ENCODE measurements at places on chromosomes 3 and 15. TPM values are rescaled to one million over a fixed set of nuclear protein-coding genes. Genes with fewer than 3 reads are reported as not detected.

DNA sequence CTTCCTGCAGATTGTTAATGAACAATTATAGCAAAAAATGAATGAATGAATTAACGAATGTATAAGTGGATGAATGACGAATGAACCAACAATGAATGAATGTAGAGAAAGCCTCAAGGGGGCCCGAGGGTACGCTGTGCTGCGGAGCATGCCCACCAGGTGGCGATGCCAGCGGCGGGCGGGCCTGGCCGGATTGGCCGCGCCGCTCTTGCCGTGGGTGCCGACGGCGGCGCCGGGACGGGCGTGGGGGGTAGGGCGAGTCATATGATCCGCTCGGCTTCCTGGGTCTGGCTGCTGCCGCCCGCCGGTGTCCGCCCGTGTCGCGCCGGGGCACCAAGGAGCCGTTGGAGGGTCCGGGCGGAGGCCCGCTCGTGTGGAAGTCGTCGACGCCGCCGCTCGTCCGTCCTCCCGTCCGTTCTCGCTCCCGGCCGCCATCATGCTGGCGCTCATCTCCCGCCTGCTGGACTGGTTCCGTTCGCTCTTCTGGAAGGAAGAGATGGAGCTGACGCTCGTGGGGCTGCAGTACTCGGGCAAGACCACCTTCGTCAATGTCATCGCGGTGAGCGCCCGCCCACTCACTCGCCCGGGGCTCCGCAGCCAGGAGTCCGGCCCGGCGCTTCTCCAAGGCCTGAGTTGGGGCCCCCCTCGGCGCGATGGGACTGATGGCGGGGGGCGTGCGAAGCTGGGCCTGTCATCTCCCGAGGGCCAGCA lies at the start of gene ARL8B:
Gene ARL8B (plus strand): TSS at position 263 of the 711 bp plus-strand sequence. CDS start 174 bp downstream, at position 437.
- peak; percentile 91 for DNase-seq

DNA sequence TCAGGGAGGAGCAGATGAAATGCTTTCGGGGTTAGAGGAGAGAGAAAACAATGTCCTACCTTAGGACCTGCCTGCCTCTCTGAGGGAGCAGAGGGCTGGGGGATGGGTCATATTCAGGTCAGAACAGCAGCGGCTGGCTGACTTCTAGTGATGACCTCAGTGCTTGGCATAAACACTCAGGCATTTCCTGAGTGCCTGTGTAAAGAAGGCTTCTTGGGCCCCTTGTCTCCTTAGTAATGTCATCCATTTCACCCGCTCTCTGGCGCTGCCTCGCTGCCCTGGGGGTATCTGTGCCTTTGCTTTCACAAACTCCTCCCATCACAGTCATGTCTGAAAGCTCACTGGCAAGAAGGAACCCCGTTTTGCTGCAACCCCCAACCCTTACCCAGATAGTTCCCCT lies 82.9 kb upstream of the GSK3B start:
- DNase-seq: no peak

DNA sequence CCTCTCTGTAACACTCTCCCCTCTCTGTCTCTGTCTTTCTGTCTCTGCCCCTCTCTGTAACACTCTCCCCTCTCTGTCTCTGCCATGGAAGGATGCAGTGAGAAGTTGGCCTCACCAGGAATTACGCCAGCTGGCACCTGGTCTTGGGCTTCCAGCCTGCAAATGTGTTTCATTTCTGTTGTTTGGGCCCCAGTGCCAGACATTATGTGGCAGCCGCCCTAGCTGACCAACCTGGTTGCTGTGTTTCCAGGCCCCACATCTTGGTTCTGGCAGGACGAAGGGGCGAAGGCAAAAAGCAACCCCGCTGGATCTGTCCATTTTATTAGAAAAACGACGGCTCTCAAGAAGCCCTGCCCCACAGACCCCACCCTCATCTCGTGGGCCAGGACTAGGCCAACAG lies 5.2 kb upstream of the ZXDC start:
- DNase-seq: no peak

GRCh38 chr3:188170461-188171459 lies 16.8 kb downstream of the LPP start:
- peak; percentile 54 for DNase-seq

Gene USP8
- total RNA-seq: 98.9 TPM

GRCh38 chr3:171770689-171771620 lies 39.3 kb downstream of the PLD1 start:
- peak; percentile 67 for DNase-seq

DNA sequence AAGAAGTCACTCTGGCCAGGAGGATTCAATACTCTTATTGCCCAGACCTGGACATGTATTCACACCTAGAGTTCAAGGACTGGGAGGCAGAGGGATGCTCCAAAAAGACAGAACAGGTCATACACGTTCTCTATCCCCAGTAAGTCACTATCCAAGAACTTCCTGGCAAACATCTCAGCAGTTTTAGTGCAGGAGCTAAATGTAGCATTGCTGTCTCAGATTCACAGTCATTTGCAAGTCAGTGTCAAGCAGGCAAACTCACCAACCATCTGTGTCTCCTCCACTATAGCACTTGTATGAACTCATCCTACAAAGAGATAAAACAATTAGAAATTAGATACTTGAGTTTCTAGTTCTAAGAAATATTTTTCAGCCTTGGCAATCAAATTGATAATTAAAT lies 38.4 kb downstream of the ABHD17C start:
- no peak for DNase-seq

GRCh38 chr3:133573054-133573628 lies 345 bp upstream of the CDV3 start:
- peak; percentile 100 for DNase-seq

- no peak for DNase-seq
These were observed 5.4 kb upstream of the CYP1A1 start for GRCh38 chr15:74730619-74731316.

DNA sequence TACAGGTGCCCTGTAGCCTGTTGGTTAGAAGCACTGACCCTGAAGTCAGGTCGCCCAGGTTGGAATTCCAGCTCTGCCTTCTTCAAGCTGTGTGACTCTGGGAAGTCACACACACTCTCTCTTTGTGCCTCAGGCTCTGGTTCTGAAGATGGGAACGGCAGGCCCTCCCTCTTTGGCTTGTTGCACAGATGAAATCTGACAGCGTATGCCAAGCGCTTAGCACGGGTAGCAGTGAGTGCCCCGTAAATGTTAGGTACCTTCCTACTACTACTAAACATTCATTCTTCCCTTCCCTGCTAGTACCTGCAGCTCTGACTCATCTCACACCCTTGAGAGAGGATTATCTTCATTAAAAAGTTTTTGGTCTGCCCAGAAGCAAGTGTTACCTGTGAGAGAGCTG lies 139.0 kb downstream of the PGPEP1L start:
- DNase-seq: no peak

- DNase-seq: no peak
These were observed 70.3 kb upstream of the PRICKLE2 start for GRCh38 chr3:64295594-64295993.

Gene GOLGA8N
- total RNA-seq: 1.8 TPM

- DNase-seq: peak; percentile 55
These were observed 2.2 kb upstream of the BNIP2 start for GRCh38 chr15:59691194-59691805.

Gene RTP1
- total RNA-seq: not detected

DNA sequence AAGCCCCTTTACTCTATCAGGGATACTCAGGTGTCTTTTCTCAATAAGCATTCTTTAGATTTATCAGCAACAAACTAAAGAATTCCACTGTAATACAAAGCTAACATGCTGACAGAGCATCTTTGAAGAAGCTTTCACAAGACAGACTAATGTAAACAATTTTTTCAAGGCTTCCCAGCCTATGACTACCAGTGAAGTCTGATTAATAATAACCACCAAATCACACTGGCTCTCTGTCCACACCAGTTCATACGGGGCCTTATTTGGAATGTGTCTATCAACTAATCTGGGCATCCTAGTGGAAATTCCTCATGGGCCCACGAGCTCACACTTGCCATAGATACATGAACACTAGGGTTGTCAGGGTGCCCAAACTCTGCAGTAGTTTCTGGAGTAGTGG lies 84.5 kb downstream of the EFL1 start:
- DNase-seq: no peak

Gene NIPA2
- 99.5 TPM for total RNA-seq

Gene HDC
- total RNA-seq: 2.0 TPM

Gene SPINK8
- not detected for total RNA-seq

DNA sequence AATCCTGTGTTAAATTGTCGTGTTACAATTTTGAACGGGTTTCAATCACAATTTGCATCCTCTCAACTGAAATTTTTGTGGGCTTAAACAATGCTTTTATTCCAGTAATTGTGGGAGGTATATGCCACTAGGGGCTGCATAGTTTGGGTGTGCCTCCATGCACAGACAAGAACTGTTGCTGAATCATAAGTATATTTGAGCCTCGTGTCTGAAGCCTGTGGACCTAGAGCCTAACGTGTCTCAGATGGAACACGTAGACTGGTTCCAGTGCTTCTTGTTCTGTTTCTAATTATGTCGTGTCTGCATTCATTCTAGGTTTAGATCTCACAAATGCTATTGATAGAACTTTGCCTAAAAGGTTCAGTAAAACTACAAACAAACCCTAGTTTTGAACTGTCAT lies 363.4 kb downstream of the RBMS3 start:
- no peak for DNase-seq

- no peak for DNase-seq
These were observed 23.6 kb upstream of the KIF23 start for GRCh38 chr15:69390575-69390974.

DNA sequence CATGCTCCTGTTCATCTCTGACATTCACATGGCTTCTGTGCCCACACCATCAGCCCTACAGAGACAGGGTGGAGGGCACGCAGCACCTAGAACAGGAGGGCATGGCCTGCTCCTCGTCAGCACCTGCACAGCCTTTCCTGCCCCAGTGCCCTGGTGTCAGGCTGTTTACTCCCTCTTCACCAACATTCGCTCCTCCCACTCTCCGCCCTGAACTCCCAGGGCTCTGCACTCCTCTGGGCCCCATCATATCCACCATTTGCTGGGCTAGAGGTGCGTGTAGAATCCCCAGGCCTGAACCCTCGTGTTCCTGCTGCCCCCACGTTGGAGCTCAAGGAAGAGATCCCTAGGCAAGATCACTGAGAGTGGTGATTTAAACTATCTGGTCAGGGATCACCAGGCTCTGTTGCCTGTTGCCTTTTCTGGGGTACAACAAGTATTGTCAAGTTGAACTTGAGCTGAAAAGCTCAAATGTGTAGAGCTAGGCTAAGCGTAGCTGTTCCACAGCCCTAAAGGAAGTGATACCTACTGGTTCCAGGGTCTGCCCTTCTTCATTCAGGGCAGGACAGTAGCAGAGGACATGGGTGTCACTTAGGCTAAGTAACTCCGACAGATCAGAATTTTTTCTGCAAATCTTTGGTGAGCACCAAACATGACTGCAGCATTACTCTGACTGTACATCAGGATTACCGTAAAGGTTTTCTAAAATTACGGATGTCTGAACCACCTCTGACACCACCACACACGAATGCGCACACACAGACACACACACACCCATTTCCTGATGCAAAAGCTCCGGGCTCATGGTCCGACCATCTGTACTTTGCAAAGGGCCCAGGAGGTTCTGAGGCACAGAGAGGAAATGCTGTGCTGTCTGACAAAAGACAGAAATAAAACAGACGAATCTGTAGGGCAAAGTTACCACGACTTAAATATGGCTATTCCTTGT lies 43.7 kb upstream of the GNB5 start:
- DNase-seq: peak; percentile 34

Gene GHSR
- not detected for total RNA-seq

- DNase-seq: no peak
These were observed 29.4 kb downstream of the ABCC5 start for GRCh38 chr3:183988216-183988790.

Measured in colonic mucosa (tissue), 4 donors.